ENCODE measurements at places on chromosomes 4 and X.
A peak's percentile ranks its signal among the peaks of the same experiment; 100 is the strongest.

DNA sequence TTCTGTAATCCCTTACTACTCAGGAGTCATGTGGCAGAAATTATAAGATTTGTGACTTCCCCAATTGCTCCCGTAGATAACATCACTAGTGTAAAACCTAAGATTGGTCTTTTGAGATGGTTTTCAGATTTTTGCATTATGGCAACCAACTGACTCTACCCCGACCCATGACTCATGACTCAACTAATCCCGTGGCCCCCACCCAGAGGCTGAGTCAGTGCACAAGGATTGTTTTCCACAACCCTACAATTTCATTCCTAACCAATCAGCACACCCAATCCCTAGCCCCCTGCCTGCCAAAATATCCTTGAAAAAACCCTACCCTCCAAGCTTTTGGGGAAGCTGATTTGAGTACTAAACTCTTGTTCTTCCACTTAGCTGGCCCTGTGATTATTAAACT lies 109.4 kb upstream of the FAM9C start:
- peak; percentile 63 for DNase-seq

GRCh38 chrX:16592194-16592770 lies 57.7 kb upstream of the S100G start:
- DNase-seq = peak; percentile 40

- DNase-seq = no peak
Measured at GRCh38 chr4:8114456-8115202, 44.0 kb downstream of the ABLIM2 start.

- no peak for DNase-seq
Measured at GRCh38 chr4:58587856-58588255, 1477.7 kb upstream of the IGFBP7 start.

GRCh38 chr4:1321486-1321885 lies 25.5 kb upstream of the UVSSA start:
- DNase-seq = no peak
